ENCODE measurements at places on chromosomes 13 and 19.

GRCh38 chr13:77033717-77034302 is 6.9 kb upstream of the FBXL3 start:
- peak; percentile 43 for DNase-seq

GRCh38 chr19:58304748-58305064 is 471 bp upstream of the ERVK3-1 start:
- no peak for DNase-seq

DNA sequence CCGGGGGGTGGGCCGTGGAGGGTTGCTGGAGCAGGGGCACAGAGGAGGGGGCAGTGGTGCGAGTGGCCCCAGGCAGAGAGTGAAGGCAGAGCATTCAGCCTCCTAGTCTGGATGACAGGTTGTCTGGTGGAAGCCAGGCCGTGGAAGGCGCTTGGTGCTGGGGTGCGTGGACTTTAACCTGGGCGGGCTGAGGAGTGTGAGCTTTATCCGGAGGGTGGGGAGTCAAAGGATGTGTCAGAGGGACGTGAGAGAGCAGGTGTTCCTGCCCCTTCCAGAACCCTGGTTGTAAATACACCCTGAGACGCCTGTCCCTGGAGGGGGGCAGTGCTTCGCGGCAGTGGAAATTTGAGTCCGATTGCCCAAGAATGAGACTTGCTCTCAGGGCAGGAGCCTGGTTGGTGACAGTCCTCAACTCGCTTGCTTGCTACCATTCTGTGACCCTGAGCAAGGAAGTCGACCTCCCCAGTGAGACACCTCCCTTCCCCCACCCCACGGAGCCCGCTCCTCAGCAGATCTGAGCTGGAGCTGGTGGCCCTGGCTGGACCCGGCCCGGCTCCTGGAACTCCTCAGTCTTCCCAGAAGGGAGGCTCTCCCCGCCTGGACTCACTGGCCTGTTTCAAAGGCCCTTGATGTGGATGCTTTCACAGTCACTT is 2.3 kb downstream of the SPPL2B start:
- no peak for DNase-seq

DNA sequence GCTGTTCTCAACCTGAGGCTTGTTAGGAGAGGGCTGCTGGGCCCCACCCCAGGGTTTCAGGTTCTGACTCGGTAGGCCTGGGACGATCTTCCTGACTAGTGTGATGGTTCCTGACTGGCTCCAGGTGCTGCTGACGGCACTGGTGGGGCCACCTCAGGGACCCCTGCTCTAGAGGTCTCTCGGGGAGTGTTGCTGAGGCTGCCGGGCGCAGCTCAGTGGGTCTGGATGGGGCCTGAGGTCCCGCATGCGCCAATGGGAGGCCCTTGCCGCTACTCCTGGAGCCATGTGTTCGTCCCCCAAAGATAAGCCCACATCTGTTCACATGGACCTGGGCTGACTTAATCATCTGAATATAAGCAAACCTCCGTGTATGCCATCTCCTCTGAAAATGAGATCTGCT is 133.0 kb downstream of the ATP11A start:
- DNase-seq, result no peak

- peak; percentile 73 for DNase-seq
Observed at GRCh38 chr13:105908586-105908985, 626.9 kb downstream of the EFNB2 start.

DNA sequence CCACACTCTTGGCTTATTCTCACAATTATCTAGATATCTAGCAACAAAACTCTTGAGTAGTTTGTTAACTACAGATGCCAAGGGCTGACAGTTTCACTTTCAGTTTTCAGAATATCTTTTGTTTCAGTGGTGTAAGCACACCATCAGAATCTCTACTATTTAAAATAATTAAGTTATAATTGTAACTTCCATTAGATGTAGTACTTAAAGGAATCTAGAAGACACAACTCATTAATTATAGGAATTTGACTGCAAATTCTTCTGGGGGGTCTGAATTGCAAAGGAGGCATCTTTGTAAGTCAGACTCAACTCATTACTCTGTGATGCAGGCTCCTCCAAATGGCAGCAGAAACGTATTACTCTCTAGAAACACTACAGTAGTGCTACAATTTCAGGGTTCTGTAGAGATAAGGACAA is 44.9 kb upstream of the USPL1 start:
- DNase-seq, result peak; percentile 72

DNA sequence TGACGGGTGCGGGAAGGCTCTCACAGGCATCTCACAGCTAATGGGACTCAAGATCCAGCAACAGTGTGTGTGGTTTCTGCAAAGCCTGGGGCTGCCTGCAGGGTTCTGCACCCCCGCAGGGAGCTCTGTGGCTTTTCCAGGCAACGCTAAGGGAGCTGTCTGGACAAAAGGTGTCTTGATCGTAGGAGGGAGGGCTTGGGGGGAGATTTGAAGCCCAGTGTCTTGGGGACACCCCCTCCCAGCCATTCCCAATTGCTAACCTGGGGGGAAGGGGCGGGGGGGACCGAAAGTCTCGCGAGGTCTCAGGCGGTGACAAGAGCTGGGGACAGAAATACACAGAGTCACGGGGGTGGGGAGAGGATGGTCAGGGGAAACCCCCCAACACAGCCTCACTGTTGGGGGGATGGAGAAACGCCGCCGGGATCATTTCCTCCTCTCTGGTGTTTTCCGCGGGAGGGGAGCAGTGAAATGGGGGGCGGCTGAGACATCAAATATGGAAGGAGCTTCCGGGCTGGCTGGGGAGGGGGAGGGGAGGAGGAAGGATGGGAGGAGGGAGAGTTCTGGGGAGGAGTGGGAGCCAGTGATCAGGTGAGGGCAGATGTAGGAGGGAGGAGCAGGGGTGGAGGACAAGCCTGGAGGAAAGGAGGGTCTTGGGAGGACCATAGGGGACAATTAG is 13.3 kb downstream of the KCNC3 start:
- DNase-seq, result peak; percentile 77

- DNase-seq, result no peak
Observed at GRCh38 chr13:102441085-102441484, 39.2 kb upstream of the FGF14 start.

GRCh38 chr13:80097561-80097960 is 243.4 kb downstream of the SPRY2 start:
- no peak for DNase-seq

- DNase-seq, result no peak
Observed at GRCh38 chr13:38661010-38661675, 25.7 kb upstream of the FREM2 start.

GRCh38 chr19:46887240-46887782 is 26.5 kb downstream of the ARHGAP35 start:
- no peak for DNase-seq

DNA sequence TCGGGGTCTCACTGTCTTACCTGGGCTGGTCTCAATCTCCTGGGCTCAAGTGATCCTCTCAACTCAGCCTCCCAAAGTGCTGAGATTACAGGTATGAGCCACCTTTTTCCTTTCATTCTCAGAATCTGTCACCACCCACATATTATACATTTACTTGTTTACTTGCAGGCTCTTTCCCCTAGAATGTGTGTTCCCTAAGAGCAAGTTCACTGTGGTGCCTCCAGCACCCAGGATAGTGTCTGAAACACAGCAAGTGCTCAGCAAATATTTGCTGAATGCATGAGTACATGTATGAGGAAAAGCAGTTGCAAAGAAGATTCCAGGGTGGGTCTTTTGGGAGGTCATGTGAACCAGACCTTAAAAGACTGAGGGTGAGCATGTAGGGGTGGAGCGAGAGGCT is 96.8 kb downstream of the RGCC start:
- no peak for DNase-seq

GRCh38 chr19:41351339-41352245 is 2.1 kb downstream of the TGFB1 start:
- DNase-seq, result peak; percentile 96

DNA sequence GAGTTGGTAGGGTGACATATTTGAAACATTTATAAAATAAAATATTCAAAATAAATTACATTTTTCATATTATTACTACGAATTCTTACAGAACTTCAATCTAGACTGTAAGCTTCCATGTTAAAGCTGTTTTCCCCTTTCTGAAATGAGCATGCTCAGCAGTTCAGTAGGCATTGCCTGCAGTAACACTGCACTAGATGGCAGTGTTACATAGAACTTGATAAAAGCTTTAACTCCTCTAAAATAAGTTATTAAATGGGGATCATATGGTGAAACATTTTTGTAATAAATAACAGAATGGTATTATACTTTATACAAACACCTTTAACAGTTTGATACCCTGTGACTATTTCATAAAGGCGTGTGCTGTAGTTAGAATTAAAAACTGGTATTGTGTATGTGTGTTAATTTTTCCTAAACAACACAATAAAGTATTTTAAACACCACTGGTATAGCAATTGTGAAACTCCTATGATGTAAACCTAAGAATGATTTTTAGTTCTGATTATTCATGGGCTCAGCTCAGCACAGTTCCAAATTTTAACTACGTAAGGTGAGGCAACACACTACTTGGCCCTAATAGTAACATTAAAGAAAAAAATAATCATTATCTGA is 11.6 kb upstream of the GPR18 start:
- peak; percentile 77 for DNase-seq

DNA sequence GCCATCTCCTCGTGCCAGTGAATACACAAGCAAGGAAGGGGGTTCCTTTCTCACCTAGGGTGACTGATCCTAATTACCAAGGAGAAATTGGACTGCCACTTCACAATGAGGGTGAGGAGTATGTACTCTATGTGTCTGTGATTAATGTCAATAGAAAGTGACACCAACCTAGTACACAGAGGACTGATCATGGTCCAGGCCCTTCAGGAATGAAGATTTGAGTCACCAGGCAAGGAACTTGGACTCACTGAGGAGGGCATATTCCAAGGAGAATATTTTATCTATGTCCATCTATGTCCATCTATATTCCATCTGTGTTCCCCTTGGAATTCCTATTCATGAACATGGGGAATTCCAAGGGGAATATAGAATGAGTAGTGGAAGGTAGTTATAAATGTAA is 9.2 kb upstream of the ALOX5AP start:
- DNase-seq, result no peak

GRCh38 chr19:45826934-45827333 is 11.8 kb upstream of the RSPH6A start:
- DNase-seq, result no peak

GRCh38 chr19:16457195-16457953 is 14.4 kb downstream of the EPS15L1 start:
- no peak for DNase-seq

Measured in activated CD4-positive, alpha-beta T cell treated with anti-CD3 and anti-CD28 coated beads, Interleukin-2, amount 10 ng/mL, durations not matched to agents 24 days and 14 days (primary cell).